Activated T-cell treated with anti-CD3 and anti-CD28 coated beads for 48 hours (primary cell): ENCODE measurements at places on chromosomes 12 and 14.

GRCh38 chr12:101207086-101207780 lies 2.8 kb downstream of the SLC5A8 start:
- DNase-seq, result no peak

DNA sequence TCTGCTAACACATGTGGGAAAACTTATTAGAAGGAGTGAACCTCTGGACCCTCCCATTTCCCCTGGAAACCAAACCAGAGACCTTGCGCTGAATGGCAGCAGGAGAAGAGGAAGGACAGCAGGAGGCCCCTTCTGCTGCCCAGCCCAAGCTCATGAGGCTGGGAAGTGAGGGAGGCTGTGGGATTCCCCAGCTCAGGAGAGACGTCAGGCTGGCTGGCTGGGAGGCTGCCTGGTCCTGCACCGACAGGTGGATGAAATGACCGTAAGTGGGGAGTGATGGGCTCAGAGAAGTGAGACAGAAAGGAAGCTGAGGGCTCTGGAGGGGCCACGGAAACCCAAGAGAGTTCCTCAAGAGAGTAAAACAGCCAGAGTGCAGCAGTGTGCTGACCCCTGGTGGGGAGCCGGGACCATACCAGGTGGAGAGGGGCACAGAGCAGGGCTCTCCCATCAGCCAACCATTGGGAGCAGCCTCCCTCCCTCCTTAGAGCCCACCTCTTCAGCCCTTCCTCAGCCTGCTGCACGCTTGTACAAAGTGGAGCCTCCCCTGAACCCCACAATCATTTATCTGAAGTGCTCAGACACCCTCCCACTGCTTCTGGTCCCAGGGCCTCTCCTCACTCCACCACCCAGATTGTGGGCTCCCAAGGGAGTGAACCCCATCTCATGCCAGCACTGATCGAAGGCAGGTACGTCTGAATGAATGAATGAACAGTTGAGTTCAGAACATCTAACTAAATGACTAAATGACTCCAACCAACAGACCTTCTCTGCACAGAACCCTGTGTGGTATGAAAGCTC lies 14.0 kb downstream of the TAMALIN start:
- DNase-seq, result peak; percentile 51

GRCh38 chr12:132356691-132357622 lies 27.6 kb upstream of the GALNT9 start:
- DNase-seq, result peak; percentile 2

DNA sequence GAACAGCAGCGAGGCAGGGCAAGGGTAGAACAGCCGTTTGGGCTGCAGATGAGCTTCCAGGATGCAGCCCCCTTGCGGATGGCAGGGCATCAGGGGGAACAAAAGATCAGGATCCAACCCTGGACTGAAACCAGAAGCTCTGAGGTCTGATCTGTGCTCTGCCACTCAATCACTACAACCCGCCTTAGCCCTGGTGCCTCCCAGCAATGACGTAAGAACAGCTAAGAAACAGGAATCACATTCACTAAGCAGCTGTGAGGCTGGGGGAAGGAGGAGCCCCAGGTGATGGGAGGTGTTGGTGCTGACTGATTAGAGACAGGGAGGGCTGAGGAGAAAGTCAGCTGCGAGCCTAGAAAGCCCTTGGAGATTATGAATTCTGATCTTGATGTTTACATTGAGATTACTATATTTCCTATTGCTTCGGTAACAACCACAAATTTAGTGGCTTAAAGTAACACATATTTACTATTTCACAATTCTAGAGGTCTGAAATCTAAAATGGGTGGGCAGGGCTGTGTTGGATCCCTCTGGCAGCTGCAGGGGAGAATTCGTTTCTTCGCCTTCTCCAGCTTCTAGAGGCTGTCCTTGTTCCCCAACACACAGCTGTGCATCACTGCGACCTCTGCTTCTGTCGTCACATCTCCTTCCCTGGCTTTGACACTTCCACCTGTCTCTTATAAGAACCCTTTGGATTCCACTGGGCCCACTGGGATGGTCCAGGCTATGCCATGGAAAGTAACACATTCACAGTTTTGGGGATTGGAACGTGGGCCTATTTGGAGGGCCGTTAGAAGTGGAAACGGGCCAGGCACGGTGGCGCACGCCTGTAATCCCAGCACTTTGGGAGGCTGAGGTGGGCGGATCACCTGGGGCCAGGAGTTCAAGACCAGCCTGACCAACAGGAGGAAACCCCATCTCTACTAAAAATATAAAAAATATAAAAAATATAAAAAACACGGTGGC lies 6.1 kb upstream of the CD9 start:
- no peak for DNase-seq

GRCh38 chr14:74846168-74846567 lies 29.8 kb downstream of the PROX2 start:
- DNase-seq, result no peak

DNA sequence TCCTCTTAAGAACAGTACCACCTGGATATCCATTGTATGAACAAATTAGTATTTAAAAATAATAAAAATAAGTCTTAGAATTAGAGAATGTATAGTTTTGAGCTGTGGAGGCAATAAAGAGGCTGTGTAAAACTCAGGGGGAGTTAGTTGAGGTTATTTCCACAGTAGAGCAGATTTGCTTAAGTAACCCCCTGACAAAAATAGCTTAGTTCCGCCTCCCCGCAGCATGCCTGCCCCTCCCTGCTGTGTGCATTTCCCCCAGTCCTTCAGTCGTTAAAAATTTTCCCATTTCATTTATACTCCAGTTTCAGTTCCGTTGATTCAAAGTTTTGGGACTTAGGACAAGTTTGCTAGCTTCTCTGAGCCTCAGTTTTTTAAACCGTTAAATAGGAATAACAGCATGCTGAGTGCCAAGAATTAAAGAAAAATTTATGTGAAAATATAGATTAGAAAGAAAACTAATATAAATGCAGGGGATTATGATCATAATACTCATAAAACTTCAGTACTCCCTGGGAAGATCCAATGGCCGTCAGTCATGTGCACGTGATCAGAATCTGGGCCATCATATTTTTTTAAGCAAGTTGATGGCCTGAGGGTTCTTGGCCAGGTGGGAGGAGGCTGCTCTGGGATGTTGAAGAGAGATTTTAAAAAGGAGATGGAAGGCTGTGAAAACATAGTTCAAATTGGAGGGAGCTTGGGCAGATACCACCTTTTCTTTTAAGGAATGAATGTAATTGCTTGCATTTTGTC lies 14.5 kb upstream of the SLC38A2 start:
- no peak for DNase-seq

DNA sequence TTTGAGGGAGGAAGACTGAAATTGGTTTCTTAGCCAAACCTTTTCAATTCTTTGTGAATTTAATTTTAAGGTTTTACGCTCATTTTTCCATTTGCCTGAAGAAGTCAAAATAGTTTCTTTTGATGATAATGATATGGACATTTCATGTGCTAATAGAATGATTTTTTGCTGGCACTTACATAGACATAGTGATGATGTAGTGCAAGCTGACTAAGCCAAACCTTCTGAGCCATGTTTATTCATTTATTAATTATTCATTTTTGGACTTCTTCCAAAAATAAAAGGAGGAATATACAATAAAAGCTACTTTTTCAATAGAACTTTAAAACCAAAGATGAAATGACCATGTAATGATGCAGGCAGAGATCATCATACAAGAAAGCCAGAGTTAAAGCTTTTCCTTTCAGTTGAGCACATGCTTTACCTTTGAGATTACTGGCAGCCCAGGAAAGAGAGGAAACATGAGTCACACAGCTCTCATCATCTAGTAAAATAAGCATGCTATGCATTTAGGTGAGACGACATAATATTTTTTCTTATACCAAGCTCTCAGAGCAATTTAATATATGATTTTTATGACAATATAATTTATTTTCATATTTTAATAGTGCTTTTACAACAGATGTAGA lies 24.8 kb downstream of the KCNA1 start:
- DNase-seq, result no peak

GRCh38 chr12:1906579-1906978 lies 11.9 kb downstream of the CACNA2D4 start:
- DNase-seq, result no peak

DNA sequence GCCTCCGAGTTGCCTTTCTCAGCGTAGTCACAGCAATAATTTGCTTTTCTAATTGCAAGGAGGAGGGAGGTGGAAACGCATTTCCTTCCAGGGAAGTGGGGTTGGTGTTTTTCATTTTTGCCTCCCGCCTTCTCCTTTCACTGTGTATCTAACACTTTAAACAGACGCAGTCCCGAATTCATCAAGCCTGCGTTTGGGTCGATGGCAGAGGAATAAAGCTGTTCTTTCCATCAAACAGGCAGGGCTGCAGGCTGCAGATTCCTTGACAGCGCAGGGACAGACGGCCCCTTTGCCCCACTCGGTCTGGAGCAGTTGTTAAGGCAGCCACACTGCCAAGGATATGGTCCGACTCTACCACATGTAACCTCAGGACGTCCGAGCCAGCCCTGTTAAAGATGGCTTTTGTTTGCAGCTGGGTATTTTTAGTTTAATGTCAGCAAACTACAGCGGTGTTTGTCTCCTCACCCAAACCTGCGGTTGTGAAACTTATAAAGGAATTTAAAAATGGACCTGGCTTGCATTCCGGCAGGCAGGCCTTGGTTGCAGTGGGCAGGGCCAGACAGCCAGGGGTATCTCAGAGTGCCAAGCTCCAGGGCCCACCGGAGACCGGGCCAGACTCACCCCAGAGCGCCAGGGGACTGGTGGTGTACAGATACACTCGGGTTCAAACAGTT lies 2.1 kb downstream of the CHST11 start:
- no peak for DNase-seq

DNA sequence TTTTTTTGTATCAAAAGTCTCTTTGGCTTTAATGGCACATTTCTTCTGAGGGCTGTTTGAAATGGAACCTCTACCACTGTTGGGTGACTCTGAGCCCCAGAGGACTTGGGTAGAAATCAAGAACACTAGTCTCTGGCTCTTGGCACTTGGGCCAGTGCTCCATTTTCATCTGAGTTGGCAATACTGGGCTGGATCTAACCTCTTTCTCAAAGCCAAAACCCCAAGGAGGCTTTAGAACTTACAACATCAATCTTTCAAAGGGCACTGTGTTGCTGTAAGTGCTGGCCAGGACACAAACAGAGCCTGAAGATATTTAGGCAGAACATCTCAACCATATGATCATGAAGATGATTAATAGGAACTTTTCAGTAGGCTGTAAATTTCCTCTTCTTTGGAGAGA lies 34.0 kb upstream of the PLEKHG7 start:
- no peak for DNase-seq

- DNase-seq, result no peak
Observed at GRCh38 chr12:2980630-2981029, 21.4 kb downstream of the TEAD4 start.

DNA sequence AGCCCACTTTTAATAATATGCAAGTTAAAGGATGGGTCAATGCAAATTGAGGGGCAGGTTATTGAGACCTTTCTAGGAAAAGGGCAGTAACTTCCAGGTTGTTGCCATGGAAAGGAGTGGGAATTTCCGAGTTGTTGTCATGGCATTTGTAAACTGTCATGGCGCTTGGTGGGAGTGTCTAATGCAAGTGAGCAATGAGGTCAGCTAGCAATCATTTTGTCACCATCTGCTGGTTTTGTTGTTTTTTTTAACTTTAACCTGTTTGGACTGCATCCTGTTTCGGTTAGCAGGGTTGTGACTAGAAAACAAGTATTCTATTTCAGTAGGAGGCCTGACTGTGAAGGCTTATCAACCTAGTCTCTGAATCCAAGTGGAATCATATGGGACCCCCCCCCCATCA lies 85.8 kb upstream of the TSPAN11 start:
- DNase-seq, result no peak
